ENCODE measurements at places on chromosomes 5 and 9.
A peak's percentile ranks its signal among the peaks of the same experiment; 100 is the strongest.

DNA sequence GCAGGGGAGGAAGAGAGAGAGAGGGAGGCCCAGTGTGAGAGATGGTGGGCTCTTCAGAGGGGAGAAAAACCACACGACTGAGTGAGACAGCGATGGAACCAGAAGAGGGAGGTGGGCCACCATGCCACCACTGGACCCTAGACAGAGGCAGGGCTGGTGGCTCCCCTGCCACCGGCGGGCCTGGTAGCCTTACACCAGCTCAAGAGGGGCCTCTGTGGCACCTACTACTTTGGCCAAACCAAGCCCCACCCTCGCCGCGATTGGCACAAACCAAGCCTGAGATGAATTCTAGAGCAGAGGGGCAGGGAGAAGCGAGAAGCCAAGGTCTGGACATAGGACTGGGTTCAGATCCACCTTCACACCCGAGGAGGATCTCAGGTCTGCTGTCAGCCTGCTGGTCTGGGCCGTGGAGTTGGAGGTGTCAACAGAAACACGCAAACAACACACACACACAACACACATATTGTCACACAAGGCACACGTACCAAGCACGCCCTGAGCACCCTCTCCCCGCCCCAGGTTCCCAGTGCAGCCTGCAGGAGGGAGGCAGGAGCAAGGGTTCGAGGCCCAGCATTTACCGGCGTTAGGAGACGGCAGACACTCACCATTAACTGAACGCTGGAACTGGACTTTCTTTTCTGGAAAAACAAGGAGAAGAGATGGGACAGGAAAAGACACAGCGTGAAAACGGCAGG, 49.4 kb downstream of the SLC6A7 start:
- no peak for DNase-seq

GRCh38 chr5:130155345-130156011, 251.2 kb downstream of the CHSY3 start:
- DNase-seq: no peak

GRCh38 chr9:99299211-99300102, 77.4 kb downstream of the SEC61B start:
- peak; percentile 88 for DNase-seq

DNA sequence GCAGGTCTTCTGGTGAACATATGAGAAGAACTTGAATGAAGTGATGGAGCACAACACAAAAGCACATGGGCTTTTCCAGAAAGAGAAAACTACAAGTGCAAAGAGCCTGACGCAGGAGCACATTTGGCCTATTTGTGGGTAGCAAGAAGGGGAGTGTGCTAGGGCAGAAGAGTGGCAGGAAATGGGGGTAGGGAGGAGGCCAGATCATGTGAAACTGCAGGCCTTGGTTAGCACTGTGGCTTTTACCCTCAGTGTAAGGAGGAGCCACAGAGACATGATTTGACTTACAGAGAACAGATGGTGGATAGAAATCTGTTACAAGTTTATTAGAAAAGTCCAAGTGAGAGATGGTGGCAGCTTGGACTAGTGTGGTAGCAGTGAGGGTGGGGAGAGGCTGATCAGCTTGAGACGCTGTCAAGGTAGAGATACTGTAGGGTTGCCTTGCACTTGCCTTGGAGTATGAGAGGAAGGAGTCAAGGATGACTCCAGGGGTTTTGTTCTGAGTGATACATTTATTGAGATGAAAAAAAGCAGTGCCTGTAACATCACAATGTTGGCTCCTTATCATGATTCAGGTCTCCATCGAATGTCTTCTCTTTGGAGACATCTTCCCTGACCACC, 126.7 kb downstream of the PPP2R2B start:
- no peak for DNase-seq

- no peak for DNase-seq
Observed at GRCh38 chr5:60092671-60093422, 199.3 kb upstream of the PDE4D start.

DNA sequence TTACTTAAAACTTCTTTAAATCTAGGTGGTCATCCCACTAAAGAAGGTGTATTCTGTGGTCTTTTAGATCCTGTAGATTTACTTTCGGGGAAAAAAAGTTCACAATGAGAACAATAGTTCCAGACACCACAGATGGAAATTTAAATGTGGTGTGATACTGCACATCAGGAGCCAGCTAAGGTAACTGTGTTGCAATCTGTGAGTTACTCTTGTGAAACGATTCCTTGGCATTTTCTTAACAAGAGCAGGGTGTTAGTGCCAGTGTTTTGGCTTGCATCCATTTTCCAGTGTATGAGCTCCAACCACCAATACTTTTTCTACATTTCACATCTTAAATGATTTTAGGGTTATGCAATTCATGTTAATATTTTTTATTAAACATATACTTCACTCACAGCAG, 674.5 kb downstream of the CETN3 start:
- no peak for DNase-seq

GRCh38 chr9:109821711-109822110, 41.7 kb downstream of the PALM2AKAP2 start:
- DNase-seq: no peak

- DNase-seq: no peak
Observed at GRCh38 chr9:99112750-99113413, 8.0 kb downstream of the TGFBR1 start.

DNA sequence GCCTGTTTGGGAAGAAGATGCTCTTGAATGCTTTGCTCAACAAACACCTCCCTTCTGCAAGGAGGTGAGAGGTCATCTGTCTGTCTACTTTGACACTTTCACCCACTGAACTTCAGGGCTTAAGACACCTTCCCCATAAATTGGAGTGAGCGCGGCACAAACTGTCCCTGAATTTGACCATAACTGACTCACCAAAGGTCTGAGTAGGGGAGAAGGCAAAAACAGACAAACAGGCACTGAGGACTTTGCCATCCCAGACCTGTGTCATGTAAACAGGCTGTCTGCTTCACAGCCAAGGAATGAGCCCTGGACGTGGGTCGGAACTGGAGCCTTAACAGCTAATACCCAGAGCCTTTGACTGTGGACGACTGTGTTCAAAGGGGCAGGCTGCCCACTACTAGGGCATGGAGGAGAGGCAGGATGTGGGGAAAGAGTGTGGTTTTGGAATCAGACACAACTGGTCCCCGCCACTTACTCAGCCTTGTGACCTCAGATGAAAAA, 320.9 kb upstream of the KLF4 start:
- peak; percentile 47 for DNase-seq

- DNase-seq: no peak
Observed at GRCh38 chr5:158525663-158526062, 574.1 kb downstream of the EBF1 start.

DNA sequence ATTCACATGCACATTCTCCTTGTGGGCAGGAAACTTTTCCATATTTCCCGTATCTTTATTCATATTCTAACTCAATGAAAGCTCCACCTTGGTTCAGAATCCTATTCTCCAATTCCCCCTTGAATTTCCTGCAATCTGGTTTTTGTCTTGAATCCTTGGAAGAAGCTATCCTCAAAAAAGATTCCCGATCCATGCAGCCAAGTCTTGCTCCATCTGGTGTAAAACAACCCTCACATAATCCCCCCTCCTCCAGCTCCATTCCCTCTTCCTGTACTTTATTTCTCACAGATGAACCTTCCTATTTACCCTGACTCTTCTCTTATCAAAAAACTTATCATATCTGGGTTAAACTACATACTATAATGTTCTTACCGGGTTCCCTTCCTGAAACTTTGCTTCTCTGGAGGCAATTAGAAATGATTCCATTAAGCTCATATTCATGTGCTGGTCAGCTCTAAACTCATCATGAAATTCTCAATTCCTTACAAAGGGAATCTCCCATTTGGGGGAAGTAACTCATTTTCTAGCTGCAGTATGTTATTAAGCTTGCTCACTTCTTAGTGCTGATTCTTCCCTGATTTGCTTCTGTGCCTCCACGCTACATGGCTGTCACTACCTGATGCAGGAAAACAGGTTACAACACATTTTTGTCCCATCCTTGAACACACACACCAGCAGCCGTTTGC, 81.7 kb downstream of the GNAQ start:
- DNase-seq: no peak

GRCh38 chr9:26077860-26078259, 399.6 kb upstream of the TUSC1 start:
- no peak for DNase-seq

GRCh38 chr5:142602720-142603245, 83.1 kb downstream of the FGF1 start:
- DNase-seq: no peak

DNA sequence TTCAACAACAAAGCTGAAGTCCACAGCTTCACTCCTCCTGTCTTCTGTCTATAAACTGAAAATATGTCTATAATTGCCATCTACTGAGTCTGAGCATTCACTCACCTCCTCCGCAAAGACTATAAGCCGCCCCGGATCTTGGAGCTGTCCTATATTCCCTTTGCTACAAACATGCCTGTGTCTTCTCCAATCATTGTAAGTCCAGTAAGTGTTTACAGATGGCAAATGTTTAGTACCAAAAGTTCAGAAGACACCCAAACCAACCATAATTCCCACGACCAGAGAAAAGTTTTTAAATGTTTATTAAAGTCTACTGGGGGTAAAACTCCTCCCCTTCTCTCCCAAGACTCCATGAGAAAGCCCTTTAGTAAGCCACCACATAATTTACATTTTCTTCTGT, 80.9 kb downstream of the EBF1 start:
- DNase-seq: no peak

GRCh38 chr9:110007477-110008270, 200.3 kb downstream of the C9orf152 start:
- no peak for DNase-seq

DNA sequence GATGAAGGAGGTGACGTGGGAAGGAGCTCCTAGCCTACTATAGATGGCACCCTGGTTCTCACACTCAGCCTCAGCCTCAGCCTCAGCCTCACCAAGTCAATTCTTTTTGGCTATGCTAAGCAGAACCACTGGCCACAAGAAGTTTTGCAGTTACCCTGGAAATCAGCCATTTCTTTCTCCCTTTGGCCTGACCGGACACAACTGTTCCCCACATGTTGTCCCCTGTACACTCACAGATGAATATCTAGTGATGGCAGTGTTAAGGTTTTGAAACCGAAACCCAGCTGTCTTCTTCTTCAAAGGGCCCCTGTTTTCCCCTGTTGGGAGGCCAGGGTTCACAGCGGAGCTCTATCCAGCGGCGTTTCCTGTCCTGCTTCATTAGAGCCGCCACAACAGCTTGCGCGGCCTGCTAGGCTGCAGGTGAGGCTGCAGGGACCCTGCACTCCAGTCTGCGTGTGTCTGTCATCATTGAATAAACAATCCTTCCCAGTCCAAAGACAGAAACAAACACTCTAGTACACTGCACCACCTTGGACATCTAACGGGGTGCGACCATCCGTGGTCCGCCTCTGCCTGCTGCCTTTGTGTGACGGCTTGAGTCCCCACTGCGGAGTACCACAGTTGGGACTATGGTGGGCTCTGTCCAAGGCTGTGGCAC, 250.5 kb downstream of the DENND1A start:
- DNase-seq: peak; percentile 12

GRCh38 chr5:154284433-154284832, 93.9 kb downstream of the GALNT10 start:
- no peak for DNase-seq

DNA sequence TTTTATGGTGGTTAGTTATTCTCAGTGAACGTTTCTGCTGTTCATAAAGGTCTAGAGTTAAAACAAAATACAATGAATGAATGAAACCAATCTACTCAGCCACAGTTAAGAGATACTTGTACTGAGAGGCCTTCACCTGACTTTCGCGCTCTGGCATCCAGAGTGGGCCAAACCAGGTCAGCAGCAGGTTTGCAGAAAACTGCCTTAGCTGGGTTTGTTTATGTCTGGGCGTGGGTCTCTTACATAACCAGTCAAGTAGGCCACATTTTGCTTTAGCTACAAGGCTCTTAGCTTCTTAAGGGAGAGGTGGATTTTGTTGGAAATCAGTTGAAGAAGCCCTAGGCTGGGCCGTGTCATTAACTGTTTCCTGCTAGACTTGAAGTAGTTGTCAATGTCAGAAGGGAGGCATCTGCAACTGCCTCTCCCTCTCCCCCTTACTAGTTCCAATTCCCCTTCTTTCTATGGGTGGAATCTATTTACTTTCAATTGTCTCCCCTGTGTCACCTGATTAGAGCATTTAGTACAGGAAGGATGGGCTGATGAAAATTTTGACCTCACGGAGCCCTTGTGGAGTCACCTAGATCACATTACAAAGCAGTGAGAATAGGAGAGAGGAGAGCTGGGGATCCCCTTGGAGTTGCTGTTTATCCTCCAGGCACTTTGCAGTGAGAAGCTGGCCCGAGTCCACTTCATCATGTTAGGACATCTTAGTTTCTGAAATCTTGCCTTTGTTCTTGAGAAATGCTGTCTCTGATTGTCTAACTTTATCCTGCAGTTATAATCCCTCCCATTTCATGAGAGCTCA, 200.5 kb downstream of the ARHGEF28 start:
- DNase-seq: peak; percentile 36

DNA sequence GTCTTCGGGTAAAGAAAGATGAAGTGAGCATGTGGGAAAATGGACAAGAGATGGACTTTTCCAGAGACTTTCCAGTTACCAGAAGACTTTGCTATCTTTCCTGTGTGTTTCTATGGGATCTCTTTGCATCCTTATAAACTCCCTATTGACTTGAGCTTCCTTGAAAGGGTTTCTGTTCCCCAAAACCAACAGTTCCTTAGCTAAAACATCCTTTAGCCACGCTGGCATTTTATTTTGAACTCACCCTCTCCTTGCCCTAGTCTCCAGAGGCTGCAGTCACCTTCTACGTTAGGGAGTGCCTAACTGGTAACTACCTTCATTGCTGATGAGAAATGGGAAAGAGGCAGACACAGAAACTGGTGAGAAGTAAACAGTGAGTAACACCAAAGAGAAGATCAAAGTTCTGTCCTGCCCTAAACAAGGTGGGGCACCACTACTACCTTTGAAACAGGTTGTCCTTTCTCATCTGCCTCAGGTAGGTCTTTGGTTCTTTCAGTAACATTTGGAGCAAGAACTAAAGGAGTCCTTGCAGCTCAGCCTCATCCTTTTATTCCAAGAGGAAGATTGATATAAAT, 402.9 kb downstream of the ENC1 start:
- DNase-seq: no peak

- no peak for DNase-seq
Observed at GRCh38 chr9:82600536-82601292, 462.2 kb downstream of the RASEF start.

GRCh38 chr5:101425339-101425859, 522.3 kb upstream of the ST8SIA4 start:
- DNase-seq: no peak

- DNase-seq: no peak
Observed at GRCh38 chr5:113804264-113804663, 290.8 kb downstream of the YTHDC2 start.

GRCh38 chr5:32692036-32692746, 18.9 kb upstream of the NPR3 start:
- DNase-seq: peak; percentile 29

GRCh38 chr5:44842496-44843282, 33.9 kb downstream of the MRPS30 start:
- DNase-seq: no peak

GRCh38 chr9:122376796-122377195, 6.0 kb downstream of the PTGS1 start:
- DNase-seq: no peak
